ENCODE measurements at places on chromosomes 13 and 19.

DNA sequence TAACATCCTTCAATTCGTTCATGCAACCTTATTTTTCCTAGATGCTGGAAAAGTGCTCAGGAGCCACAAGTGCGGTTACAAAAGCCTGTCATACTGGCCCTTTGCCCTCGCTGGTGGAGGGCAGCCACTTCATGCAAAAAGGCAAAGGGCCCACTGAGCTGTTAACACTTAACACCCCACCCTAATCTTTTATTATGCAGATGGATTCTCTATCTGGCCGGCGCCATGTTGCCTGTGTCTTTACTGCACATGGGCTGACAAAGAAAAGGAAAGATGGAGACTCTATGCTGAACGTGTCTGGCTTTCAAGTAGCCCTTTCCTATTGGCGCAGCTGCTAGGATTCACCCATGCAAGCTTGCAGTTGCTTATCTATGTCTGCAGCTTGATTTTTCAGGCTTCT lies 10.8 kb downstream of the OR7D2 start:
- no peak overlapping the region for H3K27ac ChIP-seq
- no peaks in the 10 kb centered on the region for H3K27me3 ChIP-seq
- no peaks in the 10 kb centered on the region for H3K4me1 ChIP-seq
- no peak overlapping the region for H3K4me3 ChIP-seq

DNA sequence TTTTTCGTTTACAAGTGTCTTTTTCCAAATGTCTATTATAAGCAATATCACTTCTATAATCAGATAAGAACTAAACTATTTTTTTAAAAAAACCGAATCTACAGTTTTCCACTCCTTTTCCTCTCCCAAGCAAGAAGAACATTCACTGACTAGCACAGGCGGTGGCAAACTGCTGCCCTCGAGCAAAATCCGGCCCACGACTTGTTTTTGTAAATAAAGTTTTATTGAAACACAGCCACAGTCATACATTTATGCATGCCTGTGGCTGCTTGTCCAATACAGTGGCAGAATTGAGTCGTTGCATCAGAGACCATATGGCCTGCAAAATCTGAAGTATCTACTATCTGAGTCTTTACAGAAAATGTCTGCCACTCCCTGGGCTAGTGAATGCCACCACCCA lies 27.4 kb downstream of the INSR start:
- peaks cover 2% of the 10 kb centered on the region for H3K4me1 ChIP-seq
- no peak overlapping the region for H3K27ac ChIP-seq
- peaks cover 15% of the 10 kb centered on the region for H3K36me3 ChIP-seq

- DNase-seq, result no peak
- H3K36me3 ChIP-seq, result no peaks in the 10 kb centered on the region
- no peak overlapping the region for H3K27ac ChIP-seq
- no peak overlapping the region for H3K4me3 ChIP-seq
- no peaks in the 10 kb centered on the region for H3K27me3 ChIP-seq
- no peaks in the 10 kb centered on the region for H3K4me1 ChIP-seq
These were observed 449.9 kb downstream of the KLF12 start for GRCh38 chr13:73684286-73684685.

- DNase-seq, result no peak
- H3K4me3 ChIP-seq, result no peak overlapping the region
- no peaks in the 10 kb centered on the region for H3K36me3 ChIP-seq
These were observed 22.9 kb downstream of the PLEKHF1 start for GRCh38 chr19:29687897-29688728.

GRCh38 chr13:49571299-49572240 lies 13.8 kb downstream of the RCBTB1 start:
- no peaks in the 10 kb centered on the region for H3K4me1 ChIP-seq
- no peak overlapping the region for H3K4me3 ChIP-seq
- peaks cover 2% of the 10 kb centered on the region for H3K36me3 ChIP-seq
- H3K27ac ChIP-seq, result no peak overlapping the region

DNA sequence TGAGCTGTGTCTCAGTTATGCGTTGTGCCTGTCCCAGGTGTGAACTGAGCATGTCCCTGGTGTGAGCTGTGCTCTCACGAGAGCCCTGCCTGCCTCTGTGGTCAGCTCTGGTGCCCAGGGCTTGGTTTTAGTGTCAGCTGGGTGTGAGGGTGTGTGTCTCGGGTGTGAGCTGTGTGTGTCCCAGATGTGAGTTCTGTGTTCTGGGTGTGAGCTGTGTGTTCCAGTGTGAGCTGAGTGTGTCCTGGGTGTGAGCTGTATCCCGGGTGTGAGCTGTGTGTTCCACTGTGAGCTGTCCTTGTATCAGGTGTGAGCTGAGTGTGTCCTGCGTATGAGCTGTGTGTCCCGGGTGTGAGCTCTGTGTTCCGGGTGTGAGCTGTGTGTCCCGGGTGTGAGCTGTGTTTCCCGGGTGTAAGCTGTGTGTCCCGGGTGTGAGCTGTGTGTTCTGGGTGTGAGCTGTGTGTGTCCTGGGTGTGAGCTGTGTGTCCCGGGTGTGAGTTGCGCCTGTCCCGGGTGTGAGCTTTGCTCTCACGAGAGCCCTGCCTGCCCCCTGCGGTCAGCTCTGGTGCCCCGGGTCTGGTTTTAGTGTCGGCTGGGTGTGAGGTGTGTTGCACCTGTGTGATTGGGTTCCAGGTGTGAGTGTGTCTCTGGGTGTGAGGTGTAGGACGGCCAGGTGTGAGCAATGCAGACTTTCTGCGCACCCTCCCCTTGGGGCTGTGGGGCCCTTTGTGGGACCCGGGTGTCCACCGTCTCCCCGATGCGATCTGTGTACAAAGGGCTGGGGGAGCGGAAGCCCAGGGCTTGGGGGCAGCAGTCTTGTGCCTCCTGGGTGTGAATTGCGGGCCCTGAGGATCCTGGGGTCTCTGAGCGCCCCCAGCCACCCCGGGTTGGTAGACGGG lies 7.1 kb upstream of the PEAK3 start:
- no peak overlapping the region for H3K4me3 ChIP-seq
- H3K36me3 ChIP-seq, result no peaks in the 10 kb centered on the region
- H3K27ac ChIP-seq, result no peak overlapping the region
- H3K4me1 ChIP-seq, result peaks cover 3% of the 10 kb centered on the region
- H3K27me3 ChIP-seq, result peaks cover 76% of the 10 kb centered on the region

DNA sequence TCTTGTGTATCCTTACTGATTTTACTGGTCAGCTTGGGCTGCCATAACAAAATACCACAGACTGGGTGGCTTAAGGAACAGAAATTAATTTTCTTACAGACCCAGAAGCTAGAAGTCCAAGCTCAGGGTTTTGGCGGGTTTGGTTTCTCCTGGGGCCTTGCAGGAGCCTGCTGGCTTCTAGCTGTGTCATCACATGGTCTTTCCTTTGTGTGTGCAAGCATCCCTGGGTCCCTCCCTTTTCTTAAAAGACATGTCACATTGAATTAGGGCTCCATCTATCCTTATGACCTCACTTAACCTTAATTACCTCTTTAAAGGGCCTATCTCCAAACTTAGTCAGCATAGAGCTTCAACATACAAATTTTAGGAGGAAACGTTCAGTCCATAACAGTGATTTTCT lies 23.4 kb downstream of the UBAC2 start:
- H3K4me1 ChIP-seq, result no peaks in the 10 kb centered on the region
- H3K4me3 ChIP-seq, result no peak overlapping the region
- H3K27me3 ChIP-seq, result no peaks in the 10 kb centered on the region
- DNase-seq, result no peak

- no peaks in the 10 kb centered on the region for H3K27me3 ChIP-seq
- H3K36me3 ChIP-seq, result no peaks in the 10 kb centered on the region
- no peaks in the 10 kb centered on the region for H3K4me1 ChIP-seq
- DNase-seq, result no peak
- H3K27ac ChIP-seq, result no peak overlapping the region
These were observed 111.6 kb downstream of the NHLRC3 start for GRCh38 chr13:39149896-39150295.

GRCh38 chr13:112001571-112001970 lies 65.4 kb upstream of the SOX1 start:
- H3K27me3 ChIP-seq, result no peaks in the 10 kb centered on the region
- H3K4me3 ChIP-seq, result no peak overlapping the region

GRCh38 chr13:73901324-73902068 lies 232.7 kb downstream of the KLF12 start:
- H3K27ac ChIP-seq, result no peak overlapping the region
- H3K36me3 ChIP-seq, result no peaks in the 10 kb centered on the region
- DNase-seq, result no peak

DNA sequence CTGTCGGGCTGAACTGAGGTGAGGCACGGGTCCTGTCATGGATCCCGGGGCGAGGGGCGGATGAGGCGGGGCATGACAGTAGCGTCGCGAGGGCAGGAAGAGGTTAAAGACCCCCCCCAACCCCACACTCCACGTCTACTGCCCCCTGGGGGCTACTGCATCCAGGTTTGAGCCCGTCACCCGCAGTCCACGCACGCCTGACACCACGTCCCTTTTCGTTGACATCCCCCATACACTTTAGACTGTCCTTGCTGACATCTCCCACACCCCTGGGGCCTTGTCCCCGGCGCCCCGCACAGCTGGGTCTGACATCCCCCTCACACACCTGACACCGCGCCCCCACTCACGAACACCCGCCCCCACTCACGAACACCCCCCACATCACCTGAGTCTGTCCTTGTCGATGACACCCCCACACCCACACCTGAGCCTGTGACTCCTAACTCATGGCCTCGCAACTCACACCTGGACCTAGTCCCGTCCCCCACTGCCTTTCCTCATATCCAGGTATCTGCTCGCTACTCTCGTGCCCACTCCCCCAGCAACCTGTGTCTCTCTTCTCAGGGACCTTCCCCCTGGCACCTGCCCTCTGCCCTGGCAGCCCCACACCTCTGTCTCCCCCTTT lies 416 bp downstream of the SLC25A42 start:
- H3K4me3 ChIP-seq, result peak overlapping the region; percentile 75
- H3K36me3 ChIP-seq, result peaks cover 7% of the 10 kb centered on the region
- no peaks in the 10 kb centered on the region for H3K27me3 ChIP-seq
- no peak overlapping the region for H3K27ac ChIP-seq
- no peak for DNase-seq
- H3K4me1 ChIP-seq, result peaks cover 9% of the 10 kb centered on the region

DNA sequence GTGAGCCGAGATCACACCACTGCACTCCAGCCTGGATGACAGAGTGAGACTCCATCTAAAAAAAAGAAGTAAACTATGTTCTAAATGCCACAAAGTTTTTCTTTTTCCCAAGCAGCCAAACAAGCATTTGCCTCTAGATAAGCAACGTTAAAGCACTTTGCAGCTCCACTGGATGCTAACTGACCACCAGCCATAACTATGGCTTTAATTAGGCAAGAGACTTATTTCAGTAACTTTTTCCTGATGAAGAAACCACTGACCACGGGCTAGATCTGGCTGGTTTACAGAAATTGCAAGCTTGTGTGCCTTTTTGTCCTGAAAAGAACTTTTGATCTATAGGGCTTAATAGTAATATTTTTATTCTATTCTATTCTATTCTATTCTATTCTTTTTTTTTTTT lies 22.1 kb downstream of the CD70 start:
- DNase-seq, result no peak
- no peaks in the 10 kb centered on the region for H3K36me3 ChIP-seq
- no peaks in the 10 kb centered on the region for H3K27me3 ChIP-seq
- H3K27ac ChIP-seq, result no peak overlapping the region

GRCh38 chr13:29582171-29582570 lies 13.3 kb downstream of the SLC7A1 start:
- no peak overlapping the region for H3K4me3 ChIP-seq
- H3K36me3 ChIP-seq, result no peaks in the 10 kb centered on the region
- DNase-seq, result no peak
- no peak overlapping the region for H3K27ac ChIP-seq
- no peaks in the 10 kb centered on the region for H3K4me1 ChIP-seq

GRCh38 chr13:94435604-94436226 lies 43.8 kb downstream of the DCT start:
- no peak overlapping the region for H3K4me3 ChIP-seq
- peak; percentile 48 for DNase-seq
- H3K4me1 ChIP-seq, result peaks cover 3% of the 10 kb centered on the region
- no peaks in the 10 kb centered on the region for H3K27me3 ChIP-seq
- no peaks in the 10 kb centered on the region for H3K36me3 ChIP-seq

All from large intestine (tissue), 12 donors.